Activated T-helper 2 cell treated with anti-CD3 and anti-CD28 coated beads, Interferon-gamma antibody, Interleukin-2, Interleukin-4, amounts not matched to agents 10 μg/mL and 5 μg/mL and 100 μg/mL, durations not matched to agents 14 hours and 24 hours and 36 hours (primary cell): ENCODE measurements at places on chromosomes 11 and 22.

- DNase-seq: no peak
Measured at GRCh38 chr11:127492029-127492428, 491.5 kb upstream of the KIRREL3 start.

DNA sequence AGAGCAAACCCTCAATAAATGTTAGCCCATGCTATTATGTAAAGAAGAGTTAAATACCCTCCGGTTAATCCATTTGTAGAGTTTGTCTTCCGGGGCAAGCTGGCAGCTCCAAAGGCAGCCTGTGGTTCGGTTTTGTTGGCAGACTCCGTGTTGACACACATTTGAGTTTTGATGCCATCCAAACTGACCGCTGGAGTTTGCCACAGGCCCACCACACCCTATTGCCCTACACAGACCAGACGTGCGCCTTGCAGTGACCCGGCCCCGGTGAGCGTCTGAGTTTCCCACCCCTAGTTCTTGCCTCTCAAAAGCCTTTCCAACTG is 25.1 kb downstream of the ELFN2 start:
- DNase-seq: no peak

DNA sequence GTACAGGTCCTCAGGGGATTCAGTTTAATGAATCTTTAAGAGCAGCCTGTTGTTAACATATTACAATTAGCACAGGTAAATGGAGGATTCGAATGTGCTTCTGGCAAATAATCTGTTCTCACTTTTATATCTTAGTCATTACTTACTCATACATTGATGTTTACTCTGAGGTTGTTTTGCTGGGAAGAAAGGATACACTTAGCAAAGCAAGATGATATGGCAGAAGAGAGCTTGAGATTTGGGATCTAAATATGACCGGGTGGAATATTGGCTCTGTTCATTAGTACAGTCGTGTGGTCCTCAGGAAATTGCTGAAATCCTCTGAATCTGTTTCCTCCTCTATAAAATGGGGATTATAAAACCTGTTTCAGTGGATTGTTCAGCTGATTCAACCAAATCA is 59.7 kb downstream of the SPON1 start:
- DNase-seq: no peak

DNA sequence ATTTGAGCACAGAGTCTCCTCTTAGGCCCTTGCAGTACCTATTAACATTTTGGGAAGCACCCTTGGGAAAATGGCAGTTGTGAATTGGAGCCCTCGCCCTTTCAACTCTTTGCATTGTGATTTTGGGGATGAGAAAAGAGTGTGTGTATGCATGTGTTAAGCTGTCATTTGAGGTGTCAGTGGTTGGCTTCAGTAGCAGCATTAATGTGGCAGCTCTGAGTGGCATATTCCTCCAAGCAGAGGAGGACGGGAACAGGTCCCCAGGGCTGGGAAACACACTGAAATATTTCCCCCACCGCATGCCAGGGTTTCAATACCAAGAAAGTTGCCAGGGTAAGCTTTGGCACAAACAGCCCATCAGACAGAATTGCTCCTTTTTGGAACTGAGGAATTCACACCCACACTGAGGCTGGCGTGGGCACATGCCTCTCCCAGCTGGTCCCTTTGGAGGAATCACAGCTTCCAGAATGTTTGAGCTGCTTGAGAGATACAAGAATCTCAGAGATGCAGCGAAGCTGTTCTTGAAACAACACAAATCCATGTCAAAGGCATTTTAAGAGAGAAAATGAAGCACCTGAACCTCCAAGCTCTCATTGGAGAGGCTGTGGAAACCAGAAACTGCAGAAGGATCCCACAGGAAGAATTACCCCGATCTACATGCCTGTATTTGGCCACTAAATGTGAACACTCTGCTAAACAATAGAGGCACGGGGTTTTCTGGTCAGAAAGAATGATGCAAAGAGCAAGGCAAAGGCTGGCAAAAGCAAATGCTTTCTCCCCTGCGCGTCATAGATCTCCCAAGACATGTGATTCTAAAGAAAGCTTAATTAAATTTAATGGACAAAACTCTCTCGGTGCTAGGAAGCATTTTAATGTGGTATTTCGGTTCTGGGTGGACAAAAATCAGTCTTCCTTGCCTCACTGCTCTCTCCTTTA is 67.2 kb upstream of the RCN1 start:
- DNase-seq: no peak

DNA sequence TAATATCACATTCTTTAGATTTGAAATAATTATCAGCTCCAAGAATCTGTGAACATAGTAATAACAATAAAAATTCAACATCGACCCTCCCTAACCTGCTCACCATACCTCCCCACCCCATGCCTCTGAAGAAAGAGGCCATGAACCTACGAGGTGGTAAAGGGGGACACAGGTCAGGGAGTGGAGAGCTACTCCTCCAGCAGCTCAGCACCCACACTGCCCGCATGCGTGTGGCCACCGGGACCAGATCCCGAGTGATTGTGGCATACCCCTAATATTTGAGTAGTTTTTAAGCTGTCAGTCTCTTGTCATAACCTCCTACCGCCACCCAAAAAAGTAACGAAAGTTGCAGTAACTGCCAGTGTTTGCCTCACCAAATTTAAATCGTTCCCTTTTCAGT is 16.8 kb upstream of the ADSL start:
- no peak for DNase-seq

- DNase-seq: no peak
Measured at GRCh38 chr11:65944191-65944590, 1.1 kb upstream of the TSGA10IP start.
